Panc1 (cell line): ENCODE measurements at places on chromosomes 2 and 18.

DNA sequence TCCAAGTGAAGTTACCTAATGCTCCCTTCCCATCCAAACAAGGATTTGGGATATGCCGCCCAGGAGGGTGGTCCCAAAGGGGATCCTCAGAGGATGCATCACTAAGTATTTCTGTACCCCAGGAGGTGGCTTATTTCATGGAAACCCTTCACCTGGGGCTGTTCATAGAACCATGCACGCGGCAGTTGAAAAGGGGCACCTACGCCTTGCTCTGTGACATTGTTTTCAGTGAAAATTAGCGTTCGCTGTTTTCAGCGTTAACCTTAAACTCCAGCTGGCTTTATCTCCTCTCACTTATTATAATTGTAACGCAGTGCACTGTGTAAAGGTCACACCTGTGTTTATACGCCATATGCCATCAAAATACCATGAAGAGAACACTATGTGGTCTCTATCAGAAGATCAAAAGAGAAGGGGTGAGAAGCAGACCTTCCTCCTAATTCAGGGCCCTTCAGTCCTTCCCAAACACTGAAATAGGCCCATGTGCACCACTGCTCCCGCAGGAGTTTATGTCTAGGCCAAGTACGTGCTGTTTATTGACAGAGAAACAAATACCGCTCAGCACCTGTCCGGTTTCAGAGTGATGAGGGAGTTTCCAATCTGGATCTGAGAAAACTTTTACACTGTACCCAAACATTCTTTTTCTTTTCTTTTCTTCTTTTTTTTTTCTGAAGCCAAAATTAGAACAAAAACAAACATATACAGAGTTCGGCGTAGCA, 162.1 kb downstream of the BCL2 start:
- no peak for DNase-seq

DNA sequence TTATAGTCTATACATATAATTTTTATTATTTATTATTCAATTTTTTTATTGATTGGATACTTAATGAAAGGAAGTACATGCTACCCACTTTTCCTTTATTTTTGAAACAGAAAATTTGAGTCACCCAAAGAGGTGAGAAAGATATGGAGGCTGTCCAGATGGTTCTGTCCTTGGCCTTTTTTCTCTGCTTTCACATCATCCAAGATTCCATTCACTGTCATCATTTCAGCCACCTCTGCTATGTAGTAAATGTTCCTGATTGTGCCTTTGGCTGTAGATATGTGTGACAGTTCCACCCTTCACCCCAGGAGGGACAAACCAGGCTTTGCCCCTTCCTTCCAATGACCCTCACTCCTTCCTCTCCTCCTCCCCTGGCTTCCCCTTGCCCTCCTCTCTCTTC, 675.7 kb upstream of the ID2 start:
- no peak for DNase-seq

GRCh38 chr2:167318581-167318980, 430.3 kb downstream of the XIRP2 start:
- no peak for DNase-seq

DNA sequence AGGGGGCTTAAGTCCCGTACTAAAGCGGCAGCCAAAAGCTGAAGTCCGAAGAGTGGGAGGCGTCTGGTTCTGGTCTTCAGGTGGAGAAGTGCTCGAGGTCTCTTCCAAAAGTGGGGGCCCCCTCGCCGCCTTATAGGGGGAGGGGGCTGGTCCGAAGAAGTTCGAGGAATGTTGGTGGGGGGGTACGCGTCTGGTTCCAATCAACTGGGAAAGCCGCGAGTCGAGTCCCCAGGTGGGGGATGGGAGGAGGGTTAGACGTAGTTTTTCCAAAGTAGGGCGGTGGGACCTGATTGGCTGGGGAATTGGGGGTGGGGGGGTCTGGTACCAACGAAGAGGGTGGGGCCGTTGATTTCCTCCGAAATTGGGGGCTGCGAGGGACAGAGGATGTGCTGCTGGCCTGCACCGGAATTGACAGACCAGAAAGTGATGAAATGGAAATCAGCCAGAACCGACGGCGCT, 594 bp downstream of the ITM2C start:
- DNase-seq: no peak

DNA sequence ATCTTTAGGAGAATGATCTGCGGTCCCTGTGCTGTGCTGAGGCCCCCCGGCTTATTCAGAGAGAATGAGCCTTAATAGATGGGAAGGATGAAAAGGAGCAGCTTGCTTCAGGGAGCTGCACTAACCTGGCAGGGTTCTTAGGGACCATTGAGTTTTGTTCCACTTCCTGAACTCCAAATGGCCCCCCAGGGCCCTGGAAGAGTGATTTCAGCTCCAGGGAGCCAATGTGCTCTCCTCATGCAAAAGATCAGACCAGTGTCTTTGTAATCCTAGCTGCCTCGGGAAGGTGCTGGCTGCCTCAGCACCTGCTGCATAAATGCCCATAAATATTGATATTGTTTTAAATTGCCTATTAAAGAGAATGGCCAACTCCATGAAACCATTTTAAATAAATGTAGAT, 210.2 kb downstream of the NCK2 start:
- no peak for DNase-seq
